ENCODE measurements at places on chromosomes 13 and 19.
A peak's percentile ranks its signal among the peaks of the same experiment; 100 is the strongest.

DNA sequence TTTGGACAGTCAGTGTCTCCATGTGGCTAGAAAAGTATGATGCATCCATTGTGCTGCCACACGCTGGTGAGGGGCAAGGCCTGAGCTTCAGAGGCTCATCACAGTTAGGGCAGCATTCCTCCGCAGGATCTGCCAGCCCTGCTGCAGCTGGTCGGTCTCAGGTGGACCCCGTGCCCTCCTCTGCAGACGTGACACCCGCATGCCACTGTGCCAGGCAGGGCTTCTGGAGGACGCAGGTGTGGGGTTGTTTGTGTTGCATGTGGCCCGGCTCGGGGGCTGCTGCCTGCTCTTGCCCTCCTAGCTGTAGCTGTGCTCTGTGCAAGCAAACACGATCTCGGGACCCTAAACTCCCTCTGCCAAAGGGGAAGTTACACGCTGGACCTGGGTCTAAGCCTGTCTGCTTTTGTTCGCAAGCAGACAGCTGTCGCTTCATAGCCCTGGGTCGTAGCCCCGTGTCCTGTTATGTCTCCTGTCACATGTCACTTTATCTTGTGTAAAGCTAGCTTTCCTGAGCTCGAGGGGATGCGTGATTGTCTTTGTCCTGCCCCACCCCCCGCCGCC lies 45.3 kb downstream of the SLC7A9 start:
- DNase-seq, result no peak

GRCh38 chr13:69108486-69108885 lies 999.1 kb upstream of the ATXN8OS start:
- no peak for DNase-seq

GRCh38 chr19:30626626-30626966 lies 254.4 kb downstream of the ZNF536 start:
- DNase-seq, result no peak

GRCh38 chr13:30736461-30737320 lies 1.3 kb downstream of the ALOX5AP start:
- DNase-seq, result no peak

GRCh38 chr19:28468701-28469459 lies 744.1 kb downstream of the UQCRFS1 start:
- DNase-seq, result no peak

GRCh38 chr13:24036115-24036514 lies 124.4 kb upstream of the SPATA13 start:
- DNase-seq, result no peak

GRCh38 chr13:42524487-42525034 lies 49.4 kb upstream of the TNFSF11 start:
- no peak for DNase-seq

DNA sequence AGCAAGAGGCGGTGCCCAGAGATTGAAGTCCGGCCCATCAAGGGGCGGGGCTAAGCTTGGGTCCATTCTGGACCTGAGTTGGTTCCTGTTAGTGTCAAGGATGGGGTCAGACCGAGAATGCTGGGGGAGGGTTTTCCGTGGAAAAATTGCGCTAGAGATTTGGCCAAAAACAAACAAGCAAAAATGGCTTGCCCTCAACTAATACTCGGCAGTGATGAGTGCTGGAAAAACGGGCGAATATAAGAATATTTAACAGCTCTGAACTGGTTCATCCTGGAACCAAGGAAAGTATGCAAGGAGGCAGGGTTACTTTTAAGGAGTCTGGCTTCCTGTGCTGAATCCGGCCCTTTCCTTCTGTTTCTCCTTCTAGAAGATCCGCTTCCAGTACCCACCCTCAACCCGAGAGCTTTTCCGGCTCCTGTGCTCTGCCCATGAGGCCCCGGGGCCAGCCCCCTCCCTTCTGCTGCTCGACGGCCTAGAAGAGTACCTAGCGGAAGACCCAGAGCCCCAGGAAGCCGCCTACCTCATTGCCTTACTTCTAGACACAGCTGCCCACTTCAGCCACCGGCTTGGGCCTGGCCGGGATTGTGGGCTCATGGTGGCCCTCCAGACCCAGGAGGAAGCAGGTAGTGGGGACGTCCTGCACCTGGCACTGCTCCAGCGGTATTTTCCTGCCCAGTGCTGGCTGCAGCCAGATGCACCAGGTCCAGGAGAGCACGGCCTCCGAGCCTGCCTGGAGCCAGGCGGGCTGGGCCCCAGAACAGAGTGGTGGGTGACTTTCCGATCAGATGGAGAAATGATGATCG lies 880 bp downstream of the SWSAP1 start:
- DNase-seq, result peak; percentile 56

- DNase-seq, result no peak
These were observed 381.5 kb downstream of the MYO16 start for GRCh38 chr13:109010912-109011311.

GRCh38 chr13:48273346-48273745 lies 30.2 kb upstream of the RB1 start:
- no peak for DNase-seq

DNA sequence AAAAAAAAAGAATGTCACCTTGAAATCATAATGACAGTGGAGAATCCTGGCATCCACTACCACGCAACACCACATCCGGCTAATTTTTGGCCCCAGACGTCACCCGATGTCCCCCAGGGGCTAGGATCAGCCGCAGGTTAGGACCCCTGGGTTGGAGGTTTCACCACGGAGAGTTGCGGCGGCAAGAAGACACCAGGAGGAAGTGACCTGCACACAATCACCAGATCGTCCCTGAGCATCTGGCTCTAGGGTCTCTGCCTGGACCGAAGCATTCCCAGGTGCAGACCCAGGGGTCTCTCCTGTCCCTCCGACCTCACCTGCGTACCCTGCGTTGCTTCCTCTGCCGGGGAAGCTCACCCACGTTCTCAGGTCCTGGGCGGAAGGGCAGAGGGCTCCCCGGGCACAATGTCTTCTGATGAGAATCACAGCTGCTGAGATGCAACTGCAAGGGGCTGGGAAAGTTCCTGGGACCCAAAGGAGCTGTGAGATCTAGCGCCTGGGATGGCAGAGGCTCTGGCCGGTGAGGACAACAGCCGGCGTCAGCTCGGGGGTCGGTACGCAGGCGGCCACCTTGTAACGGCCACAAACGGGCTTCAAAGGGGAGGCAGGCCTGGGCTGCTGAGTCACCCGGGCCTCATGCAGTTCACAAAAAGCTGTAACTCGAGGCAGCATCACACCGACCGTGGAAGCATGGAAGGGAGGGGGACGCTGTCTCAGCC lies 111.2 kb downstream of the GADD45B start:
- no peak for DNase-seq

DNA sequence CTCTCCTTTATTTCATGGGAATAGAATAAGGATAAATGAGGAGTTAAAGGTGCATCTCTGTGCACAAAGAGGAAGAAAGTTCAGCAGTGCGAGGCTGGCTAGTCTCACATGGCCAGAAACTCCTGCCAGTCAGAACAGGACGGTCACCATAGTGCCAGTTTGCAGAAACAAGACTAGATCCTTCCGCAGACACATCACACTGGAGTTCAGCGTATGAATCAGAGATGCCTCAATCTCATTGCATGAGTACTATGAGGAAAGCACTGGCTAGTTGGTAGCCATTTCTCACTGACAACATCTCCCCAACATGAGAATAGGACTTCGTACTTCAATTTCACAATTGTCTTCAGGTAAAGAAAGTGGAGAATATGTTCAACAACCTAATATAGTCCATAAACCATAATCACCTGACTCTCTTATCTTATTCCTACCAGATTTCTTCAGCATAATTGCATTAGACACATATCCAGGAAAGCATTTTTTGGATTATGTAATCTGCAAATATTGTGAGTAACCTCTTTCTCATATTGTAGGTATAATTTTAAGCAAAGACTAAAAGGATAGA lies 34.9 kb downstream of the RXFP2 start:
- no peak for DNase-seq

DNA sequence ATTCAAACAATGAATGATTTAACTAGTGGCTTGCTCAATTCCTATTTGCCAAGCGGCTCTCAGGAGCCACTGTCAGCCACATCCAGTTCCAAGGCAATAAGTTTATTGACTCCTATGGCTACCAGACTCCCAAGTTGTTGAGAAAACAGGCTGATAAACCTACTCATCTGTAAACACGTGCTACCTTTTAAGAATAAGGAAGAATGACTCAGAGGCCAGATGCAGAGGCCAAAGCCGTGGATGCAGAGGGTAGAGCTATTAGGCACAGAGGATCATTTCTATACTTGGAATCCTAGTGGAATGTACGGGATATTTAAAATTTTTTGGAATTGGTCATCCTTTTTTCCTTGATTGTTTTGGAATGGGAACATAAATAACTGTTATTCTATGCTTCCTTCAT lies 1921.1 kb downstream of the OLFM4 start:
- DNase-seq, result no peak

DNA sequence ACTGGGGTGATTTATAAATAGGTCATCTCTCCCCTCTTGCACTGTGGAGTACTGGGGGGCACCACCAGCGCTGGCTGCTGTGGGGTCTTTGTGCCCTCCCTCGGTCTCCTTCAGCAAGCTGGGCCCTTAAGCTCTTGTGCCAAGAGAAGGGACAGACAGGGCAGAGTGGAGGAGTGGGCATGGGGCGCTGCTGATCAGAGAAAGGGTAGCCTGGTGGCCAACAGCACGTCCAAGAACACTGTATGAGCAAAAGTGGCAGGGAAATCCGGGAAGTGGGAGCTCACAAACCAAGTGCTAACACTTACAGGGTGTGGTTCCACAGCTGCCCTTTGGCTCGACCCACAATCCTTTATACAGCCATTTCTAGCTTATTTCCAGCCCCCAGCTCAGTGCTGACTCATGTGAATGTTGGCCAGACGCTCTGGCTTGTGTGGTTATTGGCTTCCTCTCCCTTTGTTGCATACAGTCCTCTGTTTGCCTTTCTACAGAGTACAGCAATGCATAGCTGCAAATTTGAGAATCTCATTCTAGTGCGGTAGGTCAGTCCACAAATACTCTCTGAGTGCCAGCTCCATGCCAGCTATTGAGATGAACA lies 298.8 kb downstream of the SHISA2 start:
- DNase-seq, result no peak

DNA sequence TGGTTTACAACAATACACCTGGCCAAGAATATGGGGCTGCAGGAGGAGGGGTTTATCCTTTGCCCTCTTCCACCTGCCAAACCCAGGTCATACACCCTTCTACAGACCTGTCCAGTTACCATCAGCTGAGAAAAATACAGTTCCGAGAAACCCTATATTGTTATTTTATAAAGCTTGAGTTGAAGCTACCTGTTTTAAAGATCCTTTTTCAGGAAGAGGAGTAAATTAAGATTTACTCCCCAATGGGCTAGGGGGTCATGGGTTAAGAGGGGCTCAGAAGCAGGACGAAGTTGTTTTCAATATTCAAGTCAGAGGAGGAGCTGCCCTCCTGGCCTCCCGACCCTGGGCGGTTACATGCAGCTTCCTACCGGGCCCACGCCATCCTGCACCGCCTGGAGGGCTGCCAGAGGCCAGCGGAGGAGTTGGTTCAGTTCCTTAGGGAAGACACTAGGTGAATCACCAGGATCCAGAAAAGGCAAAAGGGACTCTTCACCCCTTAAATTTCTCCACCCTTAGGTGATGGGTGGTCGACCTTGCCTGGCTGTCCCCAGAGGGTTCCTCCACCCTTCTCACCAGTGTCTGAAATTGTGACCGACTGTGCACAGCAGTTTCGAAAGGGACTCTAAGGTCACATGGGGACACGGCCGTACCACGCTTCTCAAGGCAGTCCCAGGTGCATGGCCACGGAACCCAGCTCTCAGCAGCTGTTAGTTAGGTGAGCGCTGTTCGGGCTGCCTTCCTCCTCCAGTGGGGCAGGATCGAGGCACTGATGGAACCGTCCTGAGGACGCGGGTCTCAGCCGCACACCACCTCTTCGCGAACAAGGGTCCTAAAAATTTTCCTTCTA lies 1.2 kb downstream of the GJB2 start:
- no peak for DNase-seq

GRCh38 chr13:73162912-73163911 lies 104.4 kb downstream of the KLF5 start:
- no peak for DNase-seq

DNA sequence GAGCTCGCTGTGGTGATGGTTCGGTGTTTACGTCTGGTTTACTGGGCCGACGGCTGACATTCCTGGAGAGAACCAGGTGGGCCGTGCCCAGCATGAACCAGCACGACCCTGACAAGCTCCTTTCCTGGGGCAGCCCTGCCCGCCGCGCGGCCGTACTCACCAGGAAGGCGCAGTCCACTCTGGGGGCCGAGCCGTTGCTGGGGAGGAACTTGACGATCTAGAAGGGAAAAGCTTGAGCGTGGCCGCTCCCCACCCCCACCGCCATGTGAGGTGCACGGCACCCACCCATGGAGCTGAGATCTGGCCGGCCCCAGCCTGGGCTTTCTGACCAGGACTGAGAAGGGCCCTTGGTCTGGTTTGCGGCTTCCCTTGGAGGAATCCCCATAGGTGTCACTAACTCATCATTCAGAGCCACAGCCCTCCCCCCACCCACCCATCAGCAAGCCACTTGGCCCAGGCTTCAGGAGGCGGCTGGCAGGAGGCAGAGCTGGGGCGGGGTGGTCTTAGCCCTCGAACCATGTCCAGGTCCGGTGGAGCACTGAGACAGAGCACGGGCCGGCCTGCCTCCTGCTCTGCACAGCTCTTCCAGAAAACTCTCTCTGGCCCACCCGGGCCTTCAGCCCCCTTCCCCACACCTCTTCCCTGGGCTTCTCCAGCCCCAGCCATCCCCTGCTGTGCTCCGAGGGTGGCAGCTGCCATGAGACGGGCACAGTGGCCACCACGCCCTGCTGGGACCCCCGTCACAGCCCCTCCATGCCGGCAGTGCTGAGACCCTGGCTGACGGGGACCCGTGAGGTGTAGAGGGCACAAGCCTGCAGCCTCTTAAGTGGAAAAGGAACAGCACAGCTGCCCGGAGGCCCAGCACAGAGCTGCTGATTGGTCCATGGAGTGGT lies 6.2 kb downstream of the ATP4B start:
- no peak for DNase-seq

- no peak for DNase-seq
These were observed 21.5 kb downstream of the OLFM4 start for GRCh38 chr13:53050151-53050550.

All from T-helper 9 cell (primary cell).